Umbilical cord (tissue), 2 donors: ENCODE measurements at places on chromosomes 12 and 14. TPM values are rescaled to one million over a fixed set of nuclear protein-coding genes. Genes with fewer than 3 reads are reported as not detected.

RPGRIP1 gene
- total RNA-seq = not detected

PELI2 gene
- 9.1 TPM for total RNA-seq

GALC gene
- 26.0 TPM for total RNA-seq

IL23A gene
- total RNA-seq = 6.0 TPM

OLR1 gene
- 14.9 TPM for total RNA-seq

BBOF1 gene
- 10.1 TPM for total RNA-seq

DPF3 gene
- 4.6 TPM for total RNA-seq
